ENCODE measurements at places on chromosomes 7 and 10.

GRCh38 chr7:14902589-14903067, at the start of gene DGKB:
TSS of gene DGKB (minus strand) at chr7:14902751.
- DNase-seq = peak; percentile 72

- no peak for DNase-seq
Measured at GRCh38 chr10:19640566-19641263, 175.5 kb upstream of the PLXDC2 start.

DNA sequence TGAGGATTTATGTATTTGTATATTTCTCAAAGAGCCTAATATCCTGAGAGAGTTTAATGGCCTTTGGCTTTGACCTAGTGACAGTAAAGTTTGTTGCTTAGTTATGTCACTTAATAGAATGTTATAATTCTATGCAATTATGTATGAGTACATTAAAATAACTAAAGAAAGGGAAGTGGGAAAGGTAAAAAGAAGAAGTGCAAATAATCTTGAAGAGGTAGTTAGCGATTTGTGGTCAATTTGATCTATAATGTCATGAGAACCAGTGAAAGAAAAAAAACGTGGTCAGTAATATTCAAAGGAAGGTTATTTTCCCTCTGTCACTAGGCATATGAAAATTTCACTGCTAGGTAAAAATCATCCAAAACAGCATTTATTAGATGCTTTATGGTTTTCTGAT, 143.4 kb upstream of the LSM8 start:
- DNase-seq = no peak

DNA sequence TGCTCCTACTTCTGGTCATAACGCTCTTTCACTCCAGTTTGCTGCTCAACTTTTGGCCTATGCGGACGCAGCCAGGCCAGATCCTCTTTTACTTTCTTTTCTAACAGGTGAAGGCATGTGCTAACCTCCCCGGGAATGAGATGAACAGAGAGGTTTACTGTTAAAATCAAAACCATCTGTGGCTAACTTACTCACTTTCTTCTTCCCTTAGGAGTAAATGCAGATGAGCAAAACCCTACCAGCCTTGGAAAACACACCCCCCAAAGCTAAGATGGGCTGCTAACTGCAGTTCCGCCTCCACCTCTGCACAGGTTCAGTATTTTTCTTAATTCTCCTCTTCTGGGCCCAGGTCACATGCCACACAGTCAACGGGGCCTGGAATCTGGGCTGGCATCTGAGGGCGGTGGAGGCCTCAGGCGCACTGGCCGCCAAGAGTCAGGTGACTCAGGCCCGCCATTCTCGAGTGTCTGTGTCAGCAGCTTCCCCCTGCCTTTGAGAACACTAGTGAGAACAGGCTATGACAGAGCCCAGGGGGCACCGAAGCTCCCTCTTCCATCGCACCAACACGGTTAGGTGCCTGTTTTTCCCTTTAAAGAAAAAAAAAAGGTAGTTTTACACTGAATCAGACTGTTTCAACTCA, 11.1 kb downstream of the FAM53B start:
- DNase-seq = no peak

DNA sequence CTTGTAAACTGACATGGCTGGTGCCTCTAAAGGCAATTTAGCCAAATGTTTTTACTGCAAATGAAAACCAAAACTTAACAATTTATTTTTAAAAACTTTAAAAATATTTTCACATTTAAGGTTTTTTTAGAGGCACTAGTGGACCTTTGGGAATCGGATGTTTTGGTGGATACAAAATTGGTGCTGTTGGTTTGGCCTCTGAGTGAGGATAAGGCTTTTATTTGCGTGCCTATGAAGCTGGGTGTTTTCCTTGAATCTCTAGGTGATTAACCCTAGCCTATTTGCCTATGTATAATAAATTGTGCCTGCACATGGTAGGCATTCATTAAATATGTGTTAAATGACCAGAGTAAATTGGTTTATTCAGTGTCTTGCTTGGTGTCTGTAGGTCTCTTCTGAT, 2.9 kb upstream of the SGCE start:
- no peak for DNase-seq

DNA sequence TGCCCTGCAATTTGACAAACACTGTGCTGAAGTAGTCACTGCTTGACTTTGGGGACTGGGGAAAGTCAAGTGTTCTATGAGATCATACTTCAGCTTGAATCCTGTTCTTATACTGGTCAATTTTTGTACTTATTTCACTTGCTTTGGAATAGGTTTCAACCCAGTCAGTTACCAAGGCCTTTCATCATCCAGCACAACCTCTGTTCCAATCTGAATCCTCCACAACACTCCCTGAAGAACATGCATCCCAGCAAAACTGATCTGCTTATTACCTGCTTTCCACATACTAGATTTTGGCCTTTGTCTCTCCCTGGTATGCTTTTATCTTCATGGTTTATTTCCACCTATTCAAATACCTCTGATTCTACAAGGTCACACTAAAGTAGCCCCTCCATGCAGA, 29.5 kb downstream of the DPY19L1 start:
- DNase-seq = no peak

GRCh38 chr10:90913774-90914420, 7.0 kb downstream of the ANKRD1 start:
- DNase-seq = no peak

- DNase-seq = peak; percentile 16
Measured at GRCh38 chr7:134823400-134823799, 44.0 kb downstream of the CALD1 start.

DNA sequence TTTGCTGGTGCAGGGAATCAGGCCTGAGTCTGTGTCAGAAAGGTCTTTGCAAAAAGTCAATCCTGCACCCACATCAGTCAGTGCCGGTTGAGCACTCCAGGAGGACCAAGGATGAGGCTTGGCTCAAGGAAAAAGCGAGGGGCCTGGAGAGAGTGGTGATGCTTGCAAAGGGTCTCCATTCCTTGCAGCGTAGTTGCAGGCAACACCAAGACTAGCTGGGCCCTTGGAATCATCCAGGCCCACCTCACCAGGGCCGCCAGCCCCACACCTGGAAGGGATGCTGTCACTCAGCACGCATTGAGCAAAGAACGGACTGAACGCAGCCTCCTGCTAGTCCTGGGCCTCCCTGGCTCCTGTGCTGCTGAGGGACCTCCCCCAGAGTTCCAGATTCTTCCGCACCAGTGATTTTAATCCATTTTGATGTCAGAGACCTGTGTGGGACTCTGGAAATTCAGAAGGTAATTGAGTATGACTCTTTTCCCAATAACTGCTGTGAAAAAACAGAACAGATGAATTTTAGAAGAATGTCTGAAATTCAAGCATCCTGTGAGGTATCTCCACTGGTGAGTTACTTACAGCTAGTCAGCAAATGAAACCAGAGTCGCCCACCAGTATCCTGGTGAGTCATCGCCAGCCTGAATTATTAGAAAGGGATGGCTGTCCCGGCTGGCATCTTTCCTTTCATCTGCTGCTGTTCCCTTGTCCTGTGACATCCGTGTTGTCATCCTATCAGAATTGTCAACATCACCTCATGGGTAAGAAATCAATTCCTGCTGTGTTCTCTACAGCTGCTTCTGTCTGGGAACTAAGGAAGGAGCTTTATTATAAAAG, 150.8 kb upstream of the NPS start:
- DNase-seq = peak; percentile 62

DNA sequence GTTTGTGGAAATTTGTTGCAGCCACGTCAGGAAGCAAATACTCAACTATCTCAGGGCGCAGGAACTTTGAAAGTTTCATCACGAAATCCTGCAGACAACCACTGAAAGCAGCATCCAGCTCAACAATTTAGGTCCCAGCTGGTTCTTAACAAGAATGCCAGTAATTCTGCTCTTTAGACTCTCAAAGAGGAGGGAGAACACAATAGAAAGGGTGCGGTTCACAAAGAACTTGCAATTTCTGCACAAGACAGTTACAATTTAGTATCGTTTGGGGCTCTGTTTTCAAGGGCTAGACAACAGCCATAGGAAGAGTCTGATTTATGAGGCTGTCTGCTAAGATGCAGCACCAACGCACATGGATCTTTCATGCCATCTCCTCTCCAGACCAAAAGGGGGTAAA, 223.1 kb downstream of the FGFR2 start:
- no peak for DNase-seq

DNA sequence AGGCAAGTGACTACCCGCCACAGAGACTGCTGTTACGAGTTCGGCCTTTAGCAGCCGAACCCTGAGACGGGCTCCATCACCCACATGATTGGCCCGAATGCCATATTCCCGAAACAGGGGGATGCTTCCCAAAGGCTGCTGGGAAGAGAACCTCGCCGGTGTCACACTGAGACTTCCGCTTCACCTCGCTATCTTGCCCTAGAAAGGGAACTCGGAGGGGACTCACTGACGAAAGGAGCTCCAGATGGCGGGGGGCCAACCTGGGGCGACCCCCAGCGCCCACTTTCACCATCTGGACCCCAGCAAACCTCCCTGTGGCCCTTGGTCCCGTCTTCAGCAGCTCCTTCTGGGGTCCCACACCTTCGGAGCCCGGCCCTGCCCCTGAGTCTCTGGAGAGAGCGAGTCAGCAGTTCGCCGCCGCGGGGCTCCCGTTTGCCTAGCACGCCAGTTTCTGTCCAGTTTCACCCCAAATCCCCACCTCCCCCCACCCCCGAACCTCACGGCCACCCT, 529 bp downstream of the HPS1 start:
- DNase-seq = peak; percentile 67

Data from GM03348 (cell line).